ENCODE measurements at places on chromosomes 5 and 9.

DNA sequence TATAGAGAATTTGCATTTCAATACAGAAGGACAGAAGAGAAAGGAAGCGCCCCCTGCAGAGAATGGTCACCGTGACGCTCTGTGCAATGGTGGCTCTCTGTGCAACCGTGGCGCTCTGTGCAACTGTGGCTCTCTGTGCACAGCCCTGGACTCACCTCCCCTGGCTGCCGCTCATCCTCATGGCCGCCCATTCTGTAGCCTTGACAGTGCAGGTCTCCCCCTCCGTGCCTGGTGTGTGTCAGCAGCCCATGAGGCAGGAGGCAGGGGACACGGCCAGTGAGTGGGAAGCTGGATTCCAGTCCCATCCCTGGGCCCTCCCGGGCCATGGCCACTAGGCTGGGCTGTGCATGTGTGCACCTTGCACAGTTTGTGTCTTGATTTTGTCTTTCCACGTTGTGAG lies 12.0 kb downstream of the EXOC3 start:
- no peak for DNase-seq

DNA sequence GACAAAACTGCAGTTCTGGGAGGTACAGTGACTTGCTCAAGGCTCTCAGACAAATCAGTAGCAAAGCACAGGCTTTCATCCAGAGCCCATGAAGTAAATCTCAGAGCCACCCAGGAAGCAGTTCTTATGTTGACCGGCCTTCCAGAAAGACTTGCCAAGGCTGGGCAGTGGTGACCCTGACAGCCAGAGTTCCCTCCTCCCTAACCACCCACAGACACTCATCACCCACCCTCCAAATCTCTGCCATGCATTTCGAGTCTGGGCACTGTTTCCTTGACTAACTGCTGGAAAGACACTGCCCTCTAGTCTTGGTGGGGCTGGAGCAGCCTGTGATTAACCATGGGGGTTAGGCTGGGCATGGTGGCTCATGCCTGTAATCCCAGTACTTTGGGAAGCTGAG lies 21.5 kb downstream of the NEURL1B start:
- DNase-seq = no peak

DNA sequence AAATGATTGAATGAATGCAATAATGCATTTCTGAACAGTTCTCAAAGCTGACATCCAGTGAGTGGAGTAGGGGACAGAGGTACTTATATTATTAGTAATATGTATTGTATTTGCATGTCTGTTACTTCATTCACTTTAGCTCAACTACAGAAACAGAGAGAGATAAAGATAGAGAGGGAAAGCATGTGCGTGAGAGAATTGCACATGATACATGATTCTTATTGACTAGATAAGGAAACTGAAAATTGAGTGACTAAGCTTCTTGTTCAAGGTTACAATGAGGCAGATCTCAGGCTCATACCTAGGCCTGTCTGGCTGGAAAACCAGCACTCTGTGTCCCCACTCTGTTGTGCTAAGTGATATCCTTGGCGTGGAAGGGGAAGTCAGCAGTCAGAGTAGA lies 337.7 kb upstream of the KLF4 start:
- no peak for DNase-seq

DNA sequence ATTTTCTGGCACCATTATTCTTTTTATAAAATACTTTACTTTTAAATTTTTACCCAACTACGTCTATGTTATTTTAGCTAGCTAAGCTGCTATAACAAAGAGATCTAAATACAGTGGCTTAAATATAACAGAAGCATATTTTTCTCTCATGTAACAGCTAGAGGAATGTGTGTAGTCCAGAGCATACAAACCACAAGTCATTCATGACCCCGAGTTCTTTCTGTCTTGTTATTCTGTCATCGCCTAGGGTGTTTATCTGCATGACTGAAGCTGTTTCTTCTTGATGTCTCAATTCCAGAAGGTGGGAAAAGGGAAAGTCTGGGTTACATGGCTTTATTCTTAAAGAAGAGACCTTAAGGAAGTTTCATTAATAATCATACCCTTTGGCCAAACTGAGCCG lies 136.9 kb upstream of the RFX3 start:
- no peak for DNase-seq

- DNase-seq = no peak
Observed at GRCh38 chr5:72028382-72028781, 78.9 kb upstream of the MAP1B start.

- no peak for DNase-seq
Observed at GRCh38 chr5:125683669-125684068, 739.5 kb upstream of the GRAMD2B start.

- DNase-seq = no peak
Observed at GRCh38 chr5:104498281-104498680, 935.7 kb upstream of the NUDT12 start.

DNA sequence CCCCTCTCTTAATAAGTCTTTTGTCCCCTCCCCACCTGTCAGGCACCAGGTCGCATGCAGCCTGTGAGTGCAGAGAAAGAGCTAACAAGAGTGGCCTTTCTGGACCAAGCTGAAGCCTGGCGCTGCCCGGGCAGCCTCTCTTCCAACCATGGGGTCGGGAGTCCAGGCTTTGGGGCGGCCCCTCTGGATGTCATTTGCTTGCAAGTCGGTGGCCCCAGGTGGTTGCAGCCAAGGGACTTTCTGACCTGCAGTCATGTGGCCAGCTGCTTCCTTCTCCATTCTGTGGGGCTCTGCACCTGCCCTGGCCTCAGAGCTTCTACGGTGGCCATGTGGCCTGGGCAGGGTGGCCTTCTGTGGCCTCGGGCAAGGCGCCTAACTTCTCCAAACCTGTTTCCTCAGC lies 159.7 kb downstream of the DAB2IP start:
- no peak for DNase-seq

GRCh38 chr5:105924366-105924765 lies 1746.4 kb downstream of the EFNA5 start:
- no peak for DNase-seq

DNA sequence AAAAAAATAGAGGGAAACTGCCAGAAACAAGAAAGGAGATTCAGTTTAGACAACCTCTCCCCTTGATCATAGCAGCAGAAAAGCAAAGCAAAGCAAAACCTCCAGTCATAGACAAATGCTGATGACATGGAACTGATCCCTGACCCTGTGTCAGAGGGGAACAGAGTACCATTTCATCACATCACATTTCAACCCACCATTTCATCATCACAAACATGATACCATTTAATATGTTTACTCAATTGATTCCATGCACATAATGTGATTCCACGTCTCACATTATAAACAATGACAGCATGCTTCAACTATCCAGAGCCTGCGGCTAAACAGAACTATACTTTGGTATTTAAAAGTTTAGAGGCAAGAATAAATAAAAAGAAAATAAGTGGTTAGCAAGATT lies 28.7 kb upstream of the ACOT12 start:
- no peak for DNase-seq

- no peak for DNase-seq
Observed at GRCh38 chr9:6304232-6304631, 23.9 kb upstream of the TPD52L3 start.

DNA sequence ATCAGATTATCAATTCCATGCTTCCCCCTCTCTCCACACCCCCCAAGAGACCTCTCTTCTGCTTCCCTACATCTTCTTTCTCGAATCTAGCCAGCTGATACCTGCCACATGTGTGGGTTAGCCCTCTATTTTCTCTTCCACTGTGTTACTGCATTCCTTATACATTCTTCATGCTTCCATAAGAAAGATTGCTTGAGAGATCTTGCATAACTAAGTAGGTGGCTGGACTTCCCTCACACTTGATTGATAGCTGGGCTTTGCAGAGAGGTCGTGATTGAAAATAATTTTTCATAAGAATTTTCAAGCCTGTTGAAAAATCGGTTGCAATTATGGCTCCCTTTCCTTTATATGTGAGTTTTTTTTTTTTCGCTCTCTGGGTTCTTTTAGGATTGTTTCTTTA lies 33.0 kb upstream of the PANK3 start:
- no peak for DNase-seq

GRCh38 chr5:125049721-125050702 lies 303.6 kb upstream of the ZNF608 start:
- no peak for DNase-seq

DNA sequence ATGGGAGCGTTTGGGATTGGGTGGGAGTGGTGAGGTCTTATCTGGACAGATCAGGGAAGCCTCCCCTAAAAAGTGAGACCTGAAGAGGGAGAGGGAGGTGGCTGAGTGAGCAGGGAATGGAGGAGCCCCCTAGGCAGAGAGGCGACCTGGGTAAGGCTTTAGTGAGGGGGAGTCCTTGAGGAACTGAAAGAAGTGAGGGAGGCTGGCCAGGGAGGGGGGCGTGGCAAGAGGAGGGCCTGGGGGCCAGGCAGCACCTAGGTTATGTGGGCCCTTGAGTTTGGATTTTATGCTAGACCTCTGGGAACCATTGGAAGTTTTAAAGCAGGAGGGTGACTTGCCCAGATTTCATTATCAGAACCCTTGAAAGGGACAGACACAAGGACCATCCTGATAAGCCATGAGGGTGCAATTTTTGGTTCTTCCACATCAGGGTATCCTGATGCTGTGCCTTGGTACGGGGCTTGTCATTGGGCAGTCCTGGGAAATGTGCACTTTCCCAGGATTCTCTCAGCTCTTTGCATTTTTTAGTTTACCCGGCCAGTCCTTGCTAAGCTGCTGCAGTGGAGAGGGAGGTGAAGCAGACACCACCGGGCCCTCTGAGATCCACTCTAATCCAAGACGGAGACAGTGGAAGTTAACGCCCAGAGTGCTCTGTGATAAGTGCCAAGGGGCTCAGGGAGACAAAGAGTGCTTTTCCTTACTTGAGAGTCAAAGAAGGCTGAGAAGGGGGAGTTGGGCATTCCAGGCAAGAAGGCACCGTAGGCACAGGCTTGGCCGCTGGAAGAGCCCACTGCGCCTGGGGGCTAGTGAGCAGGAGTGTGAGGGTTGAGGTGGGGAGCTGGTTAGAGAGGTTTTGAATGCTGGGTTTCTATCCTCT lies 16.1 kb downstream of the GSN start:
- DNase-seq = no peak

DNA sequence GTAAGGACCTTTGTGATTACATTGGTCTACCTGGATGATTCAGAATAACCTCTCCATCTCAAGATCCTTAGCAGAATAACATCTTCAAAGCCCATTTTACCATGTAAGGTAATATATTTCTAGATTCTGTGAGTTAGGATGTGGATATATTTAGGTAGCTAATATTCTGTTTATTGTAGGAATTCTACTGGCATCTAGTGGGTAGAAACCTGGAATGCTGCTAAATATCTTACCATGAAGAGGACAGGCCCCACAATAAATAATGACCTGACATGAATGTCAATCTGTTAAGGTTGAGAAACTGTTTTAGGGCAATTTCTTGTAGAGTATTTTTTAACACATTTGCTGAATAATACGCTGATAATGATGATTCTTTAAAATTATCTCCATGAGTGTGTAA lies 426.8 kb downstream of the MAN2A1 start:
- no peak for DNase-seq

GRCh38 chr9:76255781-76256455 lies 138.3 kb downstream of the RFK start:
- no peak for DNase-seq

GRCh38 chr9:81424431-81424830 lies 264.9 kb downstream of the TLE1 start:
- no peak for DNase-seq

DNA sequence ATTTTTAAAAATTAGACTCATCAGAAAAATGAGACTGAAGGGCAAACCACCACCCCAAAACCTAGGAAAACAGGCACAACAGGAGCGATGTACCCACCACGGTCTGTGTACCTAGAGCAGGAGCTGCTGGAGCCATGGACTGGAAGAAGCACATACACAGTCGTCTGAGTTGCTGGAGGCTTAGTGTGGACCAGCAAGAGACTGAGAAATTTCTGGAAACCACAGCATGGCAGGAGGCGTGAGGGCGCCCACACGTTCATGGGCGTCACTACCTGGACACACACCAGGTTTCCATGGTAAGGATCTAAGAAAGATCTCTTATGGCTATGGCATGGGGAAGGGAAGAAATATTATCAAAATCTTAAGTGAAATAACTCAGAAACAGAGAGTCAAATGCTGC lies 91.9 kb downstream of the MED10 start:
- no peak for DNase-seq

DNA sequence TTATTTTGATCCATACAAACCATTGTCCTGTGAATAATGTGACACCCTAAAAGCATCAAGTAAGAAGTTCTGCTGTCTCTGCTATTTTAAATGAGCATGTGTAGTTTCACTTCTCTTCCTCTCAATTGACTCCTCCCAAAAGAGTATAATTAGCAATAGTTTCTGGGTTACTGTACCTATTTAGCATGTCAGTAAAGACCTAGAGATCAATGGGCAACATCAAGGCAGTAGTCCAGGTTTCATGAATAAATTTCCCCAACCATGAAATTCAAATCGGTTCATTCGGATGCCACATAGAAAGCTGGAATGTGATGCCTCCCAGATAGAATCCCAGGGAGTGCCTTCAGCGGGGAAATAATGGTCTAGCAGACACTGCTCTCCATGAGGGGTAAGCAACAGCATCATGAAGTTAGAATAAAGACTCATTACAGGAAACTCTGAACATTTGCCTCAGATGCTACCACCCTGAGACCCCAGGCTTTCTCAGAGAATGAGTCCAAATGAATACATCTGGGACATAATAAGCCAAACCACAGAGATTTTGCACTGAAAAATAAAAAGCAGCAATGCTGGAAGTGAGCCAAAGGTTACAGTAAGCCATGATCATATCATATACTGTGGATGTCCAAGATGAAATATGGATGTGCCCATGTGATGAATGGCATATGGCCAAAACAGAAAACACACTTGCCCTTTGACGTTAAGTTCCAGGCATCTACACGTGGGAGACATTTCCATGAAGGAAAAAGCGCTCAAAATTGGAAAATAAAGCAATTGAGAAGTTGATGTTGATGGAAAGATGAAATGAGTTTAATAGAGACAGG lies 1107.0 kb upstream of the SEMA6A start:
- no peak for DNase-seq

GRCh38 chr5:134504629-134505300 lies 20.7 kb upstream of the JADE2 start:
- no peak for DNase-seq

DNA sequence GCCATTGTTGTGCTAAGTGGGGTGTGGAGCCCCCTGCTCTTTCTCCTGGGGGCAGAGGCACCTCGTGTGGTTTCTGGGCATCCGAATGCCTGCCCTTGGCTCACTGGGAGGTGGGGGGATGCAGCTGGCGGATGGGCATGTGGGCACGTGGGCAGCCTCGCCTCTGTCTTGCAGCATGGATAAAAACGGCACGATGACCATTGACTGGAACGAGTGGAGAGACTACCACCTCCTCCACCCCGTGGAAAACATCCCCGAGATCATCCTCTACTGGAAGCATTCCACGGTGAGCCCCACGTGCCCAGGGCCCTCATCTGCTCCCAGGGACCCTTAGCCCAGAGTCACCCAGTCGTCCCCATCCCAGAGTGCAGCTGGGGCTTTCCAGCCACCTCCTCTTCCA lies 25.3 kb downstream of the PTGES2 start:
- DNase-seq = no peak

DNA sequence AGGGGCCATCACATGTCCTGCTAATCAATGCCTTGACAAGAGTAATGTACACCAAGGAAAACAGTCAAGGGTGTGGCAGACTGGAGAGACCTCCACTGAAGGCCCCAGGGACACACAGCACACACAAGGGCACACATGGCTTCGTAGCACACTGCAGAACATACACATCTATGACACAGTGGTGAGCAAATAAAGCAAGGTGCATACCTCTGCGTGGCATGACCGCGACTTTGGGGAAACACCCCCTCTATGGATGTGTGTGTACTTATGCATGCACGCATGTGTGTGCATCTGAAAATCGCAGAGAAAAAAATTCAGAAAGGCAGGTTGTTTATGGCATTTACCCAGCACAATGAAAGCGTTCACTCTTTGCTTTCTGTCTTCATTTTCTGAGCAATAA lies 20.5 kb downstream of the SEMA4D start:
- DNase-seq = peak; percentile 38

- DNase-seq = no peak
Observed at GRCh38 chr9:18477719-18478118, 3.8 kb downstream of the ADAMTSL1 start.
